ENCODE measurements at places on chromosomes 7 and 10.

DNA sequence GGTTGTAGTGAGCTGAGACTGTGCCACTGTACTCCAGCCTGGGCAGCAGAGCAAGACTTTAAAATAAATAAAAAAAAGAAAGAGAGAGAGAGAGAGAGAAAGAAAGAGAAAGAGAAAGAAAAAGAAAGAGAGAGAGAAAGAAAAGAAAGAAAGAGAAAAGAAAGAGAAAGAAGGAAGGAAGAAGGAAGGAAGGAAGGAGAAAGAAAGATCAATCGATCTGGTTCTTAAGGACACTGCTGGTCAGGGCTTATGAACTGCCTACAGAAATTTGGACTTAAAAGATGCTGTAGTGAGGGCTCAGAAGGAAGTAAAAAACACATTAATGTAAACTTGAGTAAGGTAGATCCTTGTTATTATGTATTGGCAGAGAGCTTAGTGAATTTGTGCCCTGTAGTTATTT, 62.4 kb downstream of the COPG2 start:
- DNase-seq = no peak

DNA sequence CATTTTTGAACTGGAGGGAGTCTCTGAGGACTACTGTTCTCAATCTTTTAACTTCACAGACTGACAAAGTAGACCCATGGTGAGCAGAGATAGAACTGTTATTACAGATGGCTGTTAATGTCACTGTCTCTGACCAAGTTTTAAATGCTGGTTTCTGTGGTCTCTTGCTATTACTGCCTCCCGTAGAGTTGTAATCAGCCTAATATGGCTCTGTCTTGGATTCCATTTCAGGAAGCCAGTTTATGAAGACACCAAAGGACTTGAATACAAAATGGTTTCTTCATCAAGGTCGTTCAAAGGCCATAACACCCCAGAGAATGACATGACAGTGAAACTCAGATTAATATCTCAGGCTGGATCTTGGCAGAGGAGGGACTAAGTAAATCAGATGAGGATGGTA, 3.9 kb downstream of the SFRP4 start:
- DNase-seq = no peak

GRCh38 chr10:44963772-44964633, 4.4 kb downstream of the RASSF4 start:
- peak; percentile 22 for DNase-seq

DNA sequence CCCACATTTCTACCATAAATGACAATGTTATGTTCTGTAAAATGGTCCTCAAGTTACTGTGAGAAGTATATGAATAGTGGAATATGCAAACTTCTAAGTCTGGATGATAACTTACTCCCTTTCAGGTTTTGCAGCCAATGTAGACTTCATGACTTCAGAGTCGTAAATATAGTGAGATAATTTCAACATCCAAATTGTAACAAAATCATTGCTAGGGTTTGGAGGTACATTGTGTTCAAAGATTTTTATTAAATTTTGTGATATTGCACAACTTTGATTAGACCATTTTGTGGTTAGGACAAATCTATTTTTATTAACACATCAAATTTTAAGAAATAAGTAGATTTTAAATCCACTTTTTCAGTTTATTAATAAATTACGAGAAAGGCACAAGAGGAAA, 270.3 kb downstream of the RNLS start:
- DNase-seq = no peak

DNA sequence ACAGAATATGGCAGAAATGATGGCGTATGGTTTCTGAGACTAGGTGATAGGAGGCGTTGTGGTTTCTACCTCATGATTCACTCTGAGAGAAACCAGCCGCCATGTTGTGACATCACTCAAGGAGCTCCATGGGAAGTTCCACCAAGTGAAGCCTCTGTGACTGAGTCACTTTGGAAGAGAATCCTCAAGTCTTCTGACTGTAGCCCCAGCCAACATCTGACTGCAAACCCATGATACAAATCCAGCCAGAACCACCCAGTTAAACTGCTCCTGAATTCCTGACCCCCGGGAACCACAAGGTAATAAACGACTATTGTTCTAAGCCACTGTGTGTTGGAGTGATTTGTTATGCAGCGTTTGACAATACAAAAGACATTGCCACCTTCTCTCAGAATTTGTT, 91.1 kb upstream of the CARD11 start:
- no peak for DNase-seq

GRCh38 chr7:66279912-66280311, 74.8 kb downstream of the TPST1 start:
- no peak for DNase-seq

- DNase-seq = no peak
These were observed 25.2 kb upstream of the NCAPG2 start for GRCh38 chr7:158729646-158730382.

DNA sequence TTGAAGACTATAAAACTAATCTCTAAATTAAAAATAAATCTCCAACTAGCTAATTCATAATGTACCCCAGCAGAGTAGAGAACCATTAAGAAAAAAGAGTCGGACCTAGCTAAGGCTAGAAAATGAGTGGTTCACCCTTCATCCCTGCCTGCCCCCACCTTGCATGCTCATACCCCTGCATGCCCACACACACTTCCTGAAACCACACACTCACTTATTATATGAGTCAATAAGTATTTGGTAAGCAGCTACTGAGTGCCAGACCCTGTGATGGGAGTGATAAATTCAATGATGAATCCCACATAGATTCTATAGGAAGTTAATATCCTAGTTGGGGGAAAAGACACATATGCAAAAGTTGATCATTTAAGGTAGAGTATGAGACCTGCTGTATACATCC, 152.9 kb upstream of the INHBA start:
- DNase-seq = no peak

DNA sequence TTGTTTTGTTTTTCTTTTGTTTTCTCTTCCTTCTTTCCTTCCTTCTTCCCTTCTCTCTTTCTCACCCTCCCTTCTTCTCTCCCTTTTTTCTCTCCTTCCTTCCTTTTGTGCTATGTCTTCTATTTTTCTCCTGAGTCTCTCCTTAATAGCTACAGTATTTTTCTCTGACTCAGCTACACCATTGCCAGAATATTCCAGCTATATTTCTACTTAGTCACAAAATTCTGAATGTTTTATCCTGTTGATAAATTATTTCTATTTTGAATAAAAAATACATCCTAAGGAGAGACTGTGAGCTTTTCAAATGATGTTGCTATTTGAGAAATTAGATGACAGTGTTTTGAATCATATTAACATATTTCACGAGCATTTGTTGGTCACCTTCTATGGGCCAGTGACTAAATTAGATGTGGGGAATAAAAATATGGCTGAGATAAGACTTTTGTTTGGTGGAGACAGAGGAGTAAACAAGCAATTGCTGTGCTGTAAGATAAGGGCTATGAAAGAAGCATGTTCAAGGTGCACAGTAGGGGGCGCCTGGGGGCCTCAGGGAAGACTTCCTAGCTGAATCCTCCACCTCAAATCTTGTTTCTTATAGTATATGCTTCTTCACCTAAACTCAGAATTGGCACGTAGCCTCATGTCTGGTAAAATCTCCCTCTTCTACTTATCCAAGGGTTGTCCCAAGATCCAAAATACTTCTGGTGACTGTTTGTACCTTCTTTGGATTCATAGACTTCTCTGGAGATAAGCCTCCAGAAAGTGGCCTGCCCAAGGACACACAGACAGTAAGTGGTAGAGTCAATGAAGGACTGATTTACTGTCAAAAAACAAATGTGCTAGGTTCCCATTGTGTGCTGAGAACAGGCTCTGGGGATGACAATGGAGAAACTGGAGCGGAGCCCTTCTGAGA, 115.5 kb upstream of the CREB5 start:
- DNase-seq = no peak
